ENCODE measurements at places on chromosomes 5 and 9. TPM values are rescaled to one million over a fixed set of nuclear protein-coding genes. Genes with fewer than 3 reads are reported as not detected.

GRCh38 chr9:130264414-130265350, 878 bp upstream of the HMCN2 start:
- no peak overlapping the region for H3K27ac ChIP-seq
- peaks cover 1% of the 10 kb centered on the region for H3K36me3 ChIP-seq
- no peak for DNase-seq
- H3K27me3 ChIP-seq = peaks cover 79% of the 10 kb centered on the region
- H3K4me3 ChIP-seq = no peak overlapping the region

The CDH18 gene
- not detected for total RNA-seq

GRCh38 chr5:116480894-116481510, 93.6 kb downstream of the SEMA6A start:
- H3K36me3 ChIP-seq = peaks cover 5% of the 10 kb centered on the region
- H3K4me1 ChIP-seq = no peaks in the 10 kb centered on the region
- no peaks in the 10 kb centered on the region for H3K27me3 ChIP-seq
- DNase-seq = no peak
- H3K4me3 ChIP-seq = no peak overlapping the region

DNA sequence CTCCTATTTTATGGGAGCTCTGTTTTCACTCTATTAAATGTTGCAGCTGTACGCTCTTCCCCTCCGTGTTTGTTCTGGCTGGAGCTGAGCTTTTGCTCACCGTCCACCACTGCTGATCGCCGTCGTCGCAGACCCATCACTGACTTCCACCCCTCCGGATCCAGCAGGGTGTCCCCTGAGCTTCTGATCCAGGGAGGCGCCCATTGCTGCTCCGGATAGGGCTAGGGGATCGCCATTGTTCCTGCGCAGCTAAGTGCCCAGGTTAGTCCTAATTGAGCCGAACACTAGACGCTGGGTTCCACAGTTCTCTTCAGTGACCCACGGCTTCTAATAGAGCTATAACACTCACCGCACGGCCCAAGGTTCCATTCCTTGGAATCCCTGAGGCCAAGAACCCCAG, 96.2 kb upstream of the PRDM9 start:
- no peak overlapping the region for H3K27ac ChIP-seq
- H3K36me3 ChIP-seq = no peaks in the 10 kb centered on the region
- DNase-seq = no peak
- no peaks in the 10 kb centered on the region for H3K4me1 ChIP-seq

The NR4A3 gene
- 53.1 TPM for total RNA-seq

DNA sequence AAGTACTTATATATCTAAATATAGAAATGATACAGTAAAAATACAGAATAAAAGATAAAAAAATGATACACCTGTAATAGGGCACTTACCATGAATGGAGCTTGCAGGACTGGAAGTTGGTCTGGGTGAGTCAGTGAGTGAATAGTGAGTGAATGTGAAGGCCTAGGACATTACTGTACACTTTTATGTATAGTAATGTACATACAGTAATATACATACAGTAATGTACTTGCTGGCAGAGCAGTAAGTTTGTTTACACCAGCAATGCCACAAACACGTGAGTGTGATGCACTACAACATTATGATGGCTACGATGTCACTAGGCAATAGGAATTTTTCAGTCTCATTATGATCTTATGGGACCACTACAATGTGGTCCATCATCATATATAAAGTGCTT, 34.2 kb downstream of the SUSD1 start:
- H3K27me3 ChIP-seq = no peaks in the 10 kb centered on the region
- no peak for DNase-seq
- H3K4me1 ChIP-seq = no peaks in the 10 kb centered on the region
- H3K27ac ChIP-seq = no peak overlapping the region
- H3K4me3 ChIP-seq = no peak overlapping the region

GRCh38 chr5:105885266-105885665, 1785.5 kb downstream of the EFNA5 start:
- no peak for DNase-seq
- H3K27me3 ChIP-seq = no peaks in the 10 kb centered on the region

DNA sequence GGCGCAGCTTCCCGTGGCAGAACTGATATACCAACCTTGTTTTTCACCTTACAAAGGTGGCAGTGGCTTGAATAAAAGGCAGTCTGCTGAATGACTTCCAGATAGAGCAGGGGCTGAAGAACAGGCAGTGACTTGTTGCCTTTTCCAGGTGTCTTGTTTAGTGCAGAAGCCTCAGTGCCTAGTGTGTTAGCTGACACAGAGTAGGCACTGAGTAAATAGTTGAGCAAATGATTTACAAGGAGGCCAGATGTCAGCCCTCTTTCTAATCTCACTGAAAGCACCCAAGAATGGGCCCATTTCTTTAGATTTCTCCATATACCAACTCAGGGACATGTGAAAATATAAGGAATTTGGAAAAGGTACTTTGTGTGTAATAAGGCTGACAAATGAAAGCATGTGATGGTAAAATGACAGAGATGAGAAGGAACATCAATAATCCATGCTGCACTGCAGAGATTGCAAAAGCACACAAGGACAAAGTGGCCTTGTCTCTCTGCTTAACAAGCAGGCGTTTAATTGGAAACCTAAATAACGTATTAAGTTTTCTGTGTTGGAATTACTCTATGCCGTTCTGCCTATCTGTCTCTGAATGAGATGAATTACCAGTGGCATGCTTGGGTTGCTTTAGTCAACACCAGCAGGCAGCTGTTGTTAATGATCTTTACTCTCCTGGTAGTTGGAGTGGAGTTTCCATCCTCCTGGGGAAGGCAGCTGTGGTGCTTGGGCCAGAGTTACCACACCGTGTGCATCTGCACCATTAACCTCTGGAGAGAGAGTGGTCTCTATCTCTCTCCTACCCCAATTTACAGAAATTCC, 360.1 kb upstream of the C9orf72 start:
- no peaks in the 10 kb centered on the region for H3K27me3 ChIP-seq
- H3K27ac ChIP-seq = no peak overlapping the region
- no peaks in the 10 kb centered on the region for H3K4me1 ChIP-seq
- H3K36me3 ChIP-seq = no peaks in the 10 kb centered on the region
- H3K4me3 ChIP-seq = no peak overlapping the region
- DNase-seq = no peak

DNA sequence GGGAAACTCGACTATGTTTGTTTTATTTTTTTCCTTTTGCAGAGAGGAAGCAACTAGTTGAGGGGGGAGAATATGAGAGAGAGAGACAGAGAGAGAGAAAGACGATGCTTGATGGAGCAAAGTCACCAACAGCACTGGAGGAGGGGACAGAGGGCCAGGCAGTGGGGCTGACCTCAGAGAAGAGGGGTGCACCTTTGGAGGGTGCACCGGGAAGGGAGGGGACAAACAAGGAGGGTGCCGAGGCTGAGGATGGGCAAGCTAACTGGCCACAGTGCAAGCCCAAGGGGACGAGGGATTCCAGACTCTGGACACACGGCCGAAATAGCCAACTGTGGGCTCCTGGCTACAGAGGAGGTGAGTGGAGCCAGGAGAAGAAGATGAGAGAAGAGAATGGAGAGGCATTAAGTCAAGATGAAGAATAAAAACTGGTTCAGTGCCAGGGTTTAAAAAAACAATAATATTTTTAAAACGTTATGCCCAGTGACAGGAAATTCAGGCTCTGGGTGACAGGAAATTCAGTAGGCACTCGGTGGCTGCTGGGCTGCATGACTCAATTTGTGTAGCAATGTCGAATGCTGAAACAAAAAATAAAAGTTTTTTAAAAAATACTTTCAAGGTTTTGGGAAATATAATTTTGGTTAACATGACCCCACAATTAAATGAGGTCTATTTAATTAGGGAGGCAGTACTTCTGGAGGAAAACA, 13.3 kb upstream of the GLRX start:
- H3K36me3 ChIP-seq = no peaks in the 10 kb centered on the region
- no peak for DNase-seq
- peak overlapping the region; percentile 95 for H3K27ac ChIP-seq
- no peaks in the 10 kb centered on the region for H3K27me3 ChIP-seq

DNA sequence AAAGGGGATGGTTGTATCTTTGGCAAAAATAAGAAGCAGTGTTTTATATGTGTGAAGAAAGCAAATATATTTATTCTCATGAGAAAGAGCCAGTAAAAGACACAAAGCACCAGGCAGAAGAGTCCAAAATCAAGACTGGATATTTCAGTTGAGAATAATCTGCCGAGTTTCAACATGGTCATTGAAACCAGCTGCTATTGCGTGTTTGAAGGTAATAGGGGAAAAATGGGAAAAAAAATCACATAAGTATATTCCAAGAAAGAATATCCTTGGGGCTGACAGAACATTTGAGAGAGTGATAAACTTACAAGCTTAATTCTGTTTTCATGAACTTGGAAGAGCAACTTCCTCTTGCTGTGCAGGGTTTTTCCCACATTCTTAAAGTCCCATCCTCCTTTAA, 79.9 kb downstream of the ISOC1 start:
- no peaks in the 10 kb centered on the region for H3K4me1 ChIP-seq
- H3K27ac ChIP-seq = no peak overlapping the region
- no peaks in the 10 kb centered on the region for H3K36me3 ChIP-seq
- no peaks in the 10 kb centered on the region for H3K27me3 ChIP-seq
- H3K4me3 ChIP-seq = no peak overlapping the region

DNA sequence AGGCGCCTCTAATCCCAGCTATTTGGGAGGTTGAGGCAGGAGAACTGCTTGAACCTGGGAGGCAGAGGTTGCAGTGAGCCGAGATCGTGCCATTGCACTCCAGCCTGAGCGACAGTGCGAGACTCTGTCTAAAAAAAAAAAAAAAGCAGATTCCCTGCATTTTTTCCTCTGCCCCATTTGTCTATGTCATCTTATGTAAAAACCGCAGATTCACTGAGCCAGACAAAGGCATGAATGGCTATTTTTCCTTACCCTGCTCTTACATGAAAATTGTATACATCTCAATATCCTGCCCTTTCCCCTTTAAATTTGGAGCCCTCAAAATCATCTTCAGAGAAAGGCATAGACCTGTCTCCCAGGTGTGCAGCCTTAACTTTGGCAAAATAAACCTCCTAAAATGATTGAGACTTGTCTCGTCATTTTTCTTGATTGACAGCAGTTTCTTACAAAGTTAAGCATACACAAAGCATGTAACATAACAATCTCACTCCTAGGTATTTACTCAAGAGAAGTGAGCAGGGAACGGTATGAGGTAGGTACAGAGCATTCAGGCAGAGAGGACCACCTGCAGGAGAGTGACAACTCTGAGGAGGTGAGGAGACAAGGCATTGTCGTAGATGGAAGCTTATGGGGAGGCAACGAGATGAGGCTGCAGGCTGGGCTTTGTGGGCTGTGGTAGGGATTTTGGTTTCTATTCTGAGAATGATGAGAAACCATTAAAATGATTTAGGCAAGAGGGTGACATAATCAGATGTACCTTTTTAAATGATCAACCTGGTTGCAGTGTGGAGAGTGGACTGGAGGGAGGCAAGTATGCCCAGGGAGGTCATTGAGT, 65.7 kb upstream of the IL6ST start:
- peaks cover 82% of the 10 kb centered on the region for H3K4me1 ChIP-seq
- no peaks in the 10 kb centered on the region for H3K36me3 ChIP-seq
- peak overlapping the region; percentile 47 for H3K4me3 ChIP-seq
- DNase-seq = peak; percentile 51

GRCh38 chr5:74281166-74281565, 359.4 kb downstream of the ENC1 start:
- H3K27ac ChIP-seq = no peak overlapping the region
- no peaks in the 10 kb centered on the region for H3K4me1 ChIP-seq
- H3K36me3 ChIP-seq = no peaks in the 10 kb centered on the region
- DNase-seq = no peak
- peaks cover 40% of the 10 kb centered on the region for H3K27me3 ChIP-seq

The OR1J2 gene
- not detected for total RNA-seq

DNA sequence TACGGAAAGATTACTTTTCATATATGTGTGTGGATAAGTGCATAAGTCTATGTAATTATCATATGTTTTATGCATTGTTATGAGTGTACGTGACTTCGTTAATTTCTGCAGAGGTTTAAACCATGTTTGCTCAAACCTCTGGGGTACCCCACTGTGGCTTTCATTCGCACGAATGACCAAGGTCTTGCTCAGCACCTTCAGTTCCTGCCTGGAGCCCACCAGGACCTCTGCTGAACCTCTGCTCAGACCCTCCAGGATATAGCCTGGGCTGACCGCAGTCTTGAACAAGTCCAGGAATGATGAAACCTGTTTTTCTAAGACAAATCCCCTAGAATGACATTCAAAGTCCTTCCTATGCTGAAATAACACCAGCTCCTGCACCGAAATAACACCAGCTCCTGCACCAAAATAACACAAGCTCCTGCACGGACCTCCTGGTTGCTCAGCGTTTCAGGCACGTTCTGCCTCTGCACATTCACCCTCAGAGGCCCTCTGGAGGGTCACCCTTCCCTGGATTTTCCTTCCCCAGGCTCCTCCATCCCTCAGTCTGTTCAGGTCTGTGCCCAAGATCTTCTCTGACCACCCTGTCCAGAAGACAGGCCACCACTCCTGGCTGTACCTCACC, 99.7 kb upstream of the BOD1 start:
- DNase-seq = no peak
- H3K4me3 ChIP-seq = no peak overlapping the region
- no peaks in the 10 kb centered on the region for H3K4me1 ChIP-seq
- H3K36me3 ChIP-seq = no peaks in the 10 kb centered on the region

DNA sequence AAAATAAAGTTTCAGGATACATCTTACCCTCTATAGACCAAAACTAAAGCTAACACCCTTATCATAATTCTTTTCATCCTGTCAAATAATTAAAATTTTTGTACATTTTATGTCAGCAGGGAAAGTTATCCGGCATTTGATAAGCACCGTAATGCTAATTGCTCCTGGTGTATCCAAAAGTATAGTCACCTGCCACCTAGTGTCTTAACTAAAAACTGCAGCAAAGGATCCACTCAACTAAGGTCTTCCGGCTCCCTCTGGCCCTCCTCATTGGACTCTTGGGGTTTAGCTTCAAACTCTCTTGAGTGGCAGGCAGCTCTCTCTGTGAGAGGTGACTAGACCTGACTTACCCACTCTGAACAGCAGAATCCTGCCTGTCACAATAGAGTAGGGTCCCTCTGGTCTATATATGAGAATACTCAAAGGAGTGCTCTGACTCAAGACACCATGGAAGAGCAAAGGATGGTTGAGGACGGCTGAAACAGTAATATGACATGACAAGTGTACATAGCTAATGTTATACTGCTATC, 60.4 kb upstream of the CAST start:
- peaks cover 16% of the 10 kb centered on the region for H3K27me3 ChIP-seq
- no peak overlapping the region for H3K4me3 ChIP-seq

Data from activated T-cell treated with anti-CD3 and anti-CD28 coated beads, Interleukin-2, amount 50 U/mL, for 72 hours (primary cell).